ENCODE measurements at places on chromosomes 13 and 19. TPM values are rescaled to one million over a fixed set of nuclear protein-coding genes. Genes with fewer than 3 reads are reported as not detected.

C19orf47 gene
- total RNA-seq = 11.3 TPM

ZSCAN1 gene
- not detected for total RNA-seq

DNA sequence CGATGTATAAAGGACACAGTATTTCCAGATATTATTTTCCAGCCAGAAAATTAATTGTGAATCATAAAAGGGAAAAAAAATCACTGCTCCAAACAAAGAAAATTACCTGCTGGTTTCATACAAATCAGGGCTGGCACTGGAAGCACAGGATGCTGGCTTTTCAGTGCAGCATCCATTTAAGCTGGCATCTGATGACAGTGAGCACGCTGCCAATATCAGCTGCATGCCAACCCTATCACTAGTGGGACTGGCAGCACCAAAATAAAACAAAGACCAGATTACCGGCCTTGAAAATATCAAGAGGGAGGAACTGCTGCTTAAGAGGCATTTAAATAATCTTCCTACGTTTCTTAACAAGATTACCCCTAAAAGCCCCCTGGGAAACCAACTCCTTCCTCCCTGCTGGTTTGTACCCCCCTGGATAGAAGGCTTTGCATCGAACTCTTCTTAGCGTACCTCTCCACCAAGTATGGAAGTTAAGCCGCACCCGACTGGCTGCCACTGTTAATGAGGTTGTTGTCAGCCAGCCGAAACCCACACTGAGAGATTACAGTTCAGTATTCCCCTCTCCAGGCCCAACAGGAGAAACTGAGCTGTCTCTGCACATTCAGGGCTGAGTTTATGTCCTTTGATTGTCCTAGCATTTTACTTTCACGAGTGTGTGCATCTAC lies 257.8 kb downstream of the EFNB2 start:
- no peaks in the 10 kb centered on the region for H3K27me3 ChIP-seq
- no peaks in the 10 kb centered on the region for H3K4me1 ChIP-seq
- no peak overlapping the region for H3K4me3 ChIP-seq
- H3K36me3 ChIP-seq = no peaks in the 10 kb centered on the region
- DNase-seq = no peak

GRCh38 chr19:55173714-55174409 lies 6.2 kb downstream of the SYT5 start:
- no peak overlapping the region for H3K27ac ChIP-seq
- H3K4me1 ChIP-seq = peaks cover 9% of the 10 kb centered on the region
- no peak for DNase-seq
- no peaks in the 10 kb centered on the region for H3K36me3 ChIP-seq

- H3K4me1 ChIP-seq = peaks cover 8% of the 10 kb centered on the region
- peak overlapping the region; percentile 100 for H3K4me3 ChIP-seq
- peak; percentile 90 for DNase-seq
- peak overlapping the region; percentile 97 for H3K27ac ChIP-seq
- H3K27me3 ChIP-seq = no peaks in the 10 kb centered on the region
- H3K36me3 ChIP-seq = no peaks in the 10 kb centered on the region
These were observed 500 bp downstream of the PGLS start for GRCh38 chr19:17511724-17512573.

- DNase-seq = no peak
- H3K27ac ChIP-seq = no peak overlapping the region
- H3K36me3 ChIP-seq = no peaks in the 10 kb centered on the region
- H3K4me1 ChIP-seq = no peaks in the 10 kb centered on the region
- no peaks in the 10 kb centered on the region for H3K27me3 ChIP-seq
These were observed 759.4 kb downstream of the DIAPH3 start for GRCh38 chr13:59404331-59404730.

DNA sequence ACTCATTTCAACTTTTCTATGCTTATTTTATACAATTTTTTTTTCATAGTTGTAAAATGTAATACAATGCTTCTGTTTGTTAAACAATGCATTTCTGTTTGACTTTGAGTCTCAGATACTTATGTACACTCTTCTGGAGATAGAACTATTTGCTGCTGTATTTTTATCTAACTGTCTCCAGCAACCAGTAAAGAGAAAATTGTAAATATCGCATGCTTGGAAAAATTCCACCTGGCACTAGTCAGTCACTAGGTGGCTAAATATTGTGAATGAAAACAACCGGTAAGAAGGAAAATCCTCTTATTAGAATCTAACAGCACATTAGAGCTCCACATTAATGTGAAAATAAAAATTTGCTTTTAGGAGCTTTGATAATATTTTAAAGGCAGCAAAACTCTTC lies 876.5 kb downstream of the PCDH9 start:
- H3K27me3 ChIP-seq = no peaks in the 10 kb centered on the region
- H3K4me3 ChIP-seq = no peak overlapping the region
- no peak for DNase-seq

IQCN gene
- total RNA-seq = 26.0 TPM

GRCh38 chr13:27425918-27426630 lies 1.7 kb downstream of the GTF3A start:
- no peaks in the 10 kb centered on the region for H3K27me3 ChIP-seq
- peak overlapping the region; percentile 86 for H3K27ac ChIP-seq
- no peaks in the 10 kb centered on the region for H3K36me3 ChIP-seq
- DNase-seq = peak; percentile 90
- H3K4me1 ChIP-seq = no peaks in the 10 kb centered on the region

HMG20B gene
- 147 TPM for total RNA-seq

GRCh38 chr19:36392916-36393673 lies 14.1 kb upstream of the ZFP14 start:
- H3K4me1 ChIP-seq = no peaks in the 10 kb centered on the region
- DNase-seq = no peak
- H3K27me3 ChIP-seq = no peaks in the 10 kb centered on the region

GRCh38 chr13:105462098-105462497 lies 1073.4 kb downstream of the EFNB2 start:
- DNase-seq = no peak
- no peaks in the 10 kb centered on the region for H3K4me1 ChIP-seq
- H3K27ac ChIP-seq = no peak overlapping the region
- H3K36me3 ChIP-seq = no peaks in the 10 kb centered on the region

DNA sequence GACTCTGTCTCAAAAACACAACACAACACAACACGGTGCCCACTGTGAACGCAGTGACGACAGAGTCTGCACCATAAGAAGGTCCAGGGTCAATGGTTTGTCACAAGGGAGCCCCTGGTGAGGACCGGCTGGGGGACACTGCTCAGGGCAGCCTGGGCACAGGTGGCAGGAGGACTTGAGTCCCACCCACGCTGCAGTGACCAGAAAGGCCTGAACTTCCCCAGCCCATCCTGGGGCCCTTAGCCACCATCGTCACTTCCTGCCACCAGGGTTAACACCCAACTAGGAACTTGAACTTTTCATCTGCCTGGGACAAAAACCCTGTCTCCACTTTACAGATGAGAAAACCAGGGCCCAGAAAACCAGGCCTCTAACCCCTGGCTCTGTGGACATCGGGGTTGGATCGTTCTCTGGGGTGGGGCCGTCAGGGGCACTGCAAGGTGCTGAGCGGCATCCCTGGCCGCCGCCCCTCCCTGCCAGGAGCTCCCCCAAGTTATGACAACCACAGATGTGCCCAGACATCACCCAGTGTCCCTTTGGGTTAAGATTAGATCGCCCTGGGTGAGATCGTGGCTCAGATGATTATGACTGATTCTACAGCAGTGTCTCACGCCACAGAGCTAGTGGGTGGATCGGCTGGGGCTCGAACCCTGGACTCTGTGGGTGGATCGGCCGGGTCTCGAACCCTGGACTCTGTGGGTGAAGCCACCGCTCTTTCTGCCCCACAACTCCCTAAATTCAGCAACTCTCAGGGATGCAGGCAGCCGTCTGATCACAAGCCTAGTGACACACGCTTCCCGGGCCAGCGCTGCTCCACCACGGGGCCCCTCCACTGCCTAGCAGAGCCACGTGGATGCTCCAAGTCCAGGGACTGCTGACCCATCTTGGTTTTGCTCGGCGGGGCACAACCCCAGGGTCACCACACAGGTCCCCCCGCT lies 14.0 kb downstream of the MOB3A start:
- H3K36me3 ChIP-seq = peaks cover 63% of the 10 kb centered on the region
- H3K4me1 ChIP-seq = peaks cover 20% of the 10 kb centered on the region
- DNase-seq = peak; percentile 80
- no peaks in the 10 kb centered on the region for H3K27me3 ChIP-seq
- peak overlapping the region; percentile 99 for H3K27ac ChIP-seq
- peak overlapping the region; percentile 54 for H3K4me3 ChIP-seq

- no peaks in the 10 kb centered on the region for H3K27me3 ChIP-seq
- no peaks in the 10 kb centered on the region for H3K4me1 ChIP-seq
- H3K36me3 ChIP-seq = no peaks in the 10 kb centered on the region
- H3K4me3 ChIP-seq = no peak overlapping the region
- no peak for DNase-seq
- H3K27ac ChIP-seq = no peak overlapping the region
These were observed 13.4 kb upstream of the GJB2 start for GRCh38 chr13:20206065-20206697.

GRCh38 chr19:2049741-2050348 lies 1.2 kb downstream of the MKNK2 start:
- H3K27me3 ChIP-seq = no peaks in the 10 kb centered on the region
- H3K4me1 ChIP-seq = peaks cover 6% of the 10 kb centered on the region
- H3K4me3 ChIP-seq = peak overlapping the region; percentile 85
- H3K36me3 ChIP-seq = no peaks in the 10 kb centered on the region
- H3K27ac ChIP-seq = peak overlapping the region; percentile 98

DNA sequence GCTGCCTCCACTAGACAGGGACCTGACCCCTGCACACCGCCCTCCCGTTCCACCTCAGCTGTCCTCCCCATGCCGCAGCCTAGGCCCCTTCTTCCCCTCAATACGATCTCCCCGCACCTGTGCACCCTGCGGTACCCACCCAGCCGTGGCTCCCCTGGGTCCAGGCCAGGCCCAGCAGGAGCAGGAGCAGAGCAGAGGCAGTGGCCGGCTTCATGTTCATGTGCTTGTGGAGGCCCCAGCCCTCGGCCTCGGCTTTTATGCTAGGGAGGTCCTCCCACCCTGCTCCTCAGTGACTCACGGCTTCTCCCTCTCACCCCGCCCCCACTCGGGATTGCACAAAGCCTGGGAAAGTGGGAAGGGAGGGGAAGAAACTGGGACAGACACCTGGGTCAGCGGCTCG lies 11.4 kb upstream of the KRTDAP start:
- H3K4me1 ChIP-seq = no peaks in the 10 kb centered on the region
- H3K36me3 ChIP-seq = no peaks in the 10 kb centered on the region
- no peak for DNase-seq
- H3K27me3 ChIP-seq = no peaks in the 10 kb centered on the region
- no peak overlapping the region for H3K4me3 ChIP-seq

- H3K27ac ChIP-seq = no peak overlapping the region
- no peak overlapping the region for H3K4me3 ChIP-seq
- DNase-seq = no peak
- no peaks in the 10 kb centered on the region for H3K4me1 ChIP-seq
These were observed 39.6 kb downstream of the ZNRF4 start for GRCh38 chr19:5494773-5495172.

SHC2 gene
- total RNA-seq = 13.6 TPM

DNA sequence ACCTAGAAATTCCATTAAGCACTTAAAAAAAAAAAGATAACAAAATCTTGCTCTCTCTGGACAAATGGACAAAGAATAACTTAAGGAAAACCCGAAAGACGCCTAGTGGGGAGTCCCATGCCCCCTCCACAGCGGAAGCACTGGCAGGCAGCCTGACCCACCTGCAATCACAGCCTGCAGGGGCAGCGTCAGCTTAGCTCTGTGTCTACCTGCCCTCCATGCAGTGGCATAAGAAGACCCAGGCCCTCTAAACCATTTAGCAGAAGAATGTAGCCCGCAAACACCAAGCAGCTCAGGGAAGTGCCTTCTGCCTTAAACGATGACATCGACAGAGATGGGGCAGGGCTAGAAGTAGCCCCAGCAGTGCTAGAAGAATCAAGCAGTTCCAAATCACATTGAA lies 36.0 kb downstream of the KCTD15 start:
- DNase-seq = no peak
- H3K27ac ChIP-seq = no peak overlapping the region
- H3K4me3 ChIP-seq = no peak overlapping the region
- no peaks in the 10 kb centered on the region for H3K27me3 ChIP-seq
- H3K36me3 ChIP-seq = no peaks in the 10 kb centered on the region

- H3K4me1 ChIP-seq = no peaks in the 10 kb centered on the region
- DNase-seq = peak; percentile 91
- H3K27ac ChIP-seq = no peak overlapping the region
These were observed 20.0 kb downstream of the XRCC1 start for GRCh38 chr19:43555185-43555770.

DNA sequence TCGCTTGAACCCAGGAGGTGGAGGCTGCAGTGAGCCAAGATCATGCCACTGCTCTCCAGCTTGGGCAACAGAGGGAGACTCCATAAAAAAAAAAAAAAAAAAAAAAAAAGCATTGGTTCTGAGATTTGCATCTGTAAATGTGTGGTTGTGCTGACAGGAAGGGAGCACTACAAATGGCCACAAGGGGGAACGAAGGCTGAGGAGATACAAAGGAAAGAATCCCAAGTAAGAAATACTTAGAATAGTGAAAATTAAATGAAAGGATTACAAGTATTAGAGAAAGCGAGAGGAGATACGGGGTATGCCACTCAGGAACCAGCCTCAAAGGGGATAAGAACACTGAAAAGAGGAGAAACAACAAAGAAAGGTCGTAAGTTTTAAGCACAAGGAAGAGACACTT lies 284.9 kb downstream of the KLF12 start:
- peak; percentile 49 for DNase-seq
- no peaks in the 10 kb centered on the region for H3K27me3 ChIP-seq
- no peaks in the 10 kb centered on the region for H3K4me1 ChIP-seq
- no peak overlapping the region for H3K4me3 ChIP-seq
- H3K36me3 ChIP-seq = no peaks in the 10 kb centered on the region
- no peak overlapping the region for H3K27ac ChIP-seq

GZMM gene
- 2.8 TPM for total RNA-seq

ANKRD24 gene
- total RNA-seq = 3.9 TPM

- H3K4me1 ChIP-seq = no peaks in the 10 kb centered on the region
- H3K4me3 ChIP-seq = no peak overlapping the region
- H3K27ac ChIP-seq = no peak overlapping the region
- no peaks in the 10 kb centered on the region for H3K36me3 ChIP-seq
These were observed 1067.7 kb downstream of the PCDH9 start for GRCh38 chr13:66162470-66162869.

BRME1 gene
- total RNA-seq = 42.5 TPM

GRCh38 chr19:13012690-13013608 lies 17.7 kb downstream of the NFIX start:
- DNase-seq = peak; percentile 91
- peak overlapping the region; percentile 42 for H3K4me3 ChIP-seq
- H3K27ac ChIP-seq = peak overlapping the region; percentile 55
- H3K27me3 ChIP-seq = no peaks in the 10 kb centered on the region

- H3K4me3 ChIP-seq = no peak overlapping the region
- H3K4me1 ChIP-seq = no peaks in the 10 kb centered on the region
- no peaks in the 10 kb centered on the region for H3K36me3 ChIP-seq
- H3K27me3 ChIP-seq = no peaks in the 10 kb centered on the region
- DNase-seq = no peak
These were observed 13.4 kb upstream of the ALOX5AP start for GRCh38 chr13:30721936-30722335.

- H3K4me3 ChIP-seq = no peak overlapping the region
- H3K4me1 ChIP-seq = no peaks in the 10 kb centered on the region
- H3K27ac ChIP-seq = no peak overlapping the region
- H3K36me3 ChIP-seq = no peaks in the 10 kb centered on the region
- no peak for DNase-seq
These were observed 24.6 kb downstream of the CYSLTR2 start for GRCh38 chr13:48678316-48678715.

Measured in Peyer's patch (tissue), 4 donors.